Tibial nerve (tissue), 4 donors: ENCODE measurements at places on chromosomes 2 and 18. TPM values are rescaled to one million over a fixed set of nuclear protein-coding genes. Genes with fewer than 3 reads are reported as not detected.

DNA sequence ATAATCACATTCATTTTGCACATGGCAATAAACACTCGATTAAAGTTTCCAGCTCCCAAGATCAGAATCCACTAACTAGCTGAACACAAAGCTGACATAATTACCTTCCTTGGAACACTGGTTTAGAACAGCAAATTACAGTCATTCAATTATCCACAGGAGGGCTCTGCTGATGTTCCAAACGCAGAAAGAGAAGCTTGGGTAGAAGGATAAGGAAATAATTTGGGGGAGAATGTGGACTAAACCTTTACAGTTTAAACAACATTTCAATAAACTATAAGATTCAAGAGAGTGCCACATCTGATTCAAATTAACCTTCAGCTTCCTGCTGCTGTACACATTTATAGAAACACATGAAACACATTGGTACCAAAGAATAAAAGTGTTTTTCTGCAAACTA lies 67.8 kb upstream of the ARL4C start:
- no peak overlapping the region for H3K4me3 ChIP-seq
- H3K4me1 ChIP-seq = no peaks in the 10 kb centered on the region
- no peaks in the 10 kb centered on the region for H3K36me3 ChIP-seq

- no peak for DNase-seq
- H3K36me3 ChIP-seq = peaks cover 84% of the 10 kb centered on the region
- H3K27me3 ChIP-seq = no peaks in the 10 kb centered on the region
Observed at GRCh38 chr18:9526458-9526857, 51.1 kb downstream of the RALBP1 start.

DNA sequence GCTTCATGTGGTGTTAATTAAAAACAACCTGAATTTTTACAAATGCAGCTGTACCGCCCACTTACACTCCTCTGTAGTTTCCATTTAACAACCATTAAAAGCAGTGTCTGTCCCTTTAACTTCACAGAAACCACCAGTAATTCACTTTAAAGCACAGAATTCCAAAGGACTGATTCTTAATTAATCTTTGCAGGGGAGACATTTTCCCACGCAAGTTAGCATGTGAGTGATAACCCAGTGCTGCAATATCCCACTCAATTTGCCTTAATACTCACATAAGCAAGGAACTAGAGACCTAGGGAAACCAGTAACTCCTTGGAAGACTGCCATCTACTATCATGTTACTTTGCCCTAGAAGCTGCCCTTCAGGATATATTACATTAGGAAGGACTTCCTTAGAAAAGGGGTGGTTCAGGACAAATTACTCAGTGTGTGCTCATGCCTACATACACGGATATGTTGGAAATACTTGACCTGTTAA lies 102.3 kb downstream of the OSR1 start:
- no peaks in the 10 kb centered on the region for H3K27me3 ChIP-seq
- no peak overlapping the region for H3K27ac ChIP-seq
- no peak for DNase-seq
- H3K4me3 ChIP-seq = no peak overlapping the region
- H3K36me3 ChIP-seq = no peaks in the 10 kb centered on the region

DNA sequence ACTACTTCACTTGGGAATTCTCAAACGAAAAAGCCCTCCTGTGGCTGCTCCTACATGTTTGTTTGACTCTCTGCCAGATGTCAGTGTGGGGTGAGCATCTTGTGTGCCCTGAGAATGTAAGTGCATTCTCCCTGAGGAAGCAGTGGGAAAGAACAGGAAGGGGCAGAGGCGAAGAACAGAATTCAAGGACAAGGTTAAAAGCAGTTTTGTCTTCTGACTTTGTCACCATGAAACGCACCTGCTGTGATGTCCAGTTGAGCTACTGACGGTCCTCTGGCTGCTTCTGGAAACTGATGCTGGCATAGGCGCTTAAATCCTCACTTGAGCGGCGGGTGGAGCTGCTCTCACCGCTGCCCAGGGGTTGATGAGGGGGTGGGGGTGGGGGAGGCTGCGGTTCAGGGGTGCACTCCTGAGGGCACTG lies 4.9 kb downstream of the IRS1 start:
- H3K4me3 ChIP-seq = peak overlapping the region; percentile 33
- H3K4me1 ChIP-seq = peaks cover 78% of the 10 kb centered on the region
- no peak for DNase-seq
- peaks cover 23% of the 10 kb centered on the region for H3K36me3 ChIP-seq
- no peaks in the 10 kb centered on the region for H3K27me3 ChIP-seq

Gene LDLRAD4
- total RNA-seq = 31.8 TPM

Gene CPS1
- 5.9 TPM for total RNA-seq

- no peak overlapping the region for H3K4me3 ChIP-seq
- H3K27ac ChIP-seq = no peak overlapping the region
- peaks cover 10% of the 10 kb centered on the region for H3K4me1 ChIP-seq
- no peaks in the 10 kb centered on the region for H3K36me3 ChIP-seq
Observed at GRCh38 chr18:7267973-7268372, 37.1 kb downstream of the LRRC30 start.

DNA sequence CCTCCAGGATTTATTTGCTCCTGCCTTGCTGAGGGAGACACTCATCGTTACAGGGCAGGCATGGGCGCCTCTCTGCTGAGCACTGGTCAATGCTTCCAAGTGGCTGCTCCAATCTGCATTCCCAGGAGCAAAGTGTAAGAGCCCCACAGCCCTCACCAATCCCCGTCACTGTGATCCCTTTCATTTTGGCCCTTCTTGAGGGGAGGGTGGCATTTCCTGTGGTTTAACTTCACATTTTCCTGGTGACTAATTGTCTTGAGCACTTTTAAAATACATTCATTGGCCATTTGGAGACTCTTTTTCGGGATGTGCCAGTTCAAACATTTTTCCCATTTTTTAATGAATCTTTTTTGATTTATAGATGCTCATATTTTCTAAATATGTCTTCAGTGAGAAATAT lies 33.0 kb downstream of the TPO start:
- no peak overlapping the region for H3K27ac ChIP-seq
- no peaks in the 10 kb centered on the region for H3K36me3 ChIP-seq
- no peaks in the 10 kb centered on the region for H3K4me1 ChIP-seq

DNA sequence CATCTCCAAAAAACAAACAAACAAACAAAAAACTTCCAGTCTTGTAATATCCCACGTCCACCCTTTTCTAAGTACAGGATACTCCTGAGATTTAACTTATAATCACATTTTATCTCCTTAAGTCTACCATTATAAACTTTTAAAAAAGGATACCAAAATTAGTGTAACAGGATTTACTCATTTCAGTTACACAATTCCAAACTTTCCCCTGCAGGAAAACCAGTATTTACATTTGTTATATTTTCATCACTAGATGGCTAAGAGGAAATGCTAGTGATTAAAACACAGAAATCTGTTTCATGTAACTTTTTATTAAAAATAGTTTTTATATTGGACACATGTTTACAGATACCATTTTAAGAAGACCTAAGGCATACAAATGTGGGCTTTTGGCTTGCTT lies 27.5 kb downstream of the CFAP36 start:
- DNase-seq = no peak
- H3K36me3 ChIP-seq = peaks cover 64% of the 10 kb centered on the region
- H3K27me3 ChIP-seq = no peaks in the 10 kb centered on the region
- no peak overlapping the region for H3K4me3 ChIP-seq
- H3K4me1 ChIP-seq = peaks cover 7% of the 10 kb centered on the region

Gene UGP2
- 109 TPM for total RNA-seq

Gene LYPD1
- total RNA-seq = 3.1 TPM

DNA sequence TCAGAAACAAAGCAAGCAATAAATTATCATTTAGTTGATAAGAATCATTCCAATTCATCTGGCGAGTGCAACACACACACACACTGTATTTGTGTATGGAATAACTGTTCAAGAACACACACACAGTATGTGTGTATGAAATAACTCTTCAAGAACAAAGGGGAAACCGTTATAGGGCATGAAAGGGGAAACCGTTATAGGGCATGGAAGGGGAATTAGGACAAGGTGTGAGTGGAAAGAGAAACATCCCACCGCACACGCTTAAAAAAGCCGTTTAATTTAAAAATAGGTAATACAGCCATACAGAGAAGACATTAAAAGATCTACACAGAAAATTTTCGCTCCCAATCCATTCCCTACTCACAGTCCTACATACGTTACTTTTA lies 607 bp upstream of the TSN start:
- peaks cover 8% of the 10 kb centered on the region for H3K36me3 ChIP-seq
- no peak overlapping the region for H3K27ac ChIP-seq
- no peak for DNase-seq
- peak overlapping the region; percentile 74 for H3K4me3 ChIP-seq

- no peak overlapping the region for H3K4me3 ChIP-seq
- H3K36me3 ChIP-seq = no peaks in the 10 kb centered on the region
- no peak overlapping the region for H3K27ac ChIP-seq
- peaks cover 11% of the 10 kb centered on the region for H3K4me1 ChIP-seq
- no peaks in the 10 kb centered on the region for H3K27me3 ChIP-seq
Observed at GRCh38 chr2:121489911-121490583, 40.6 kb upstream of the RNU4ATAC start.

Gene PXDN
- 41.4 TPM for total RNA-seq

- peaks cover 6% of the 10 kb centered on the region for H3K4me1 ChIP-seq
- H3K27ac ChIP-seq = no peak overlapping the region
- no peak for DNase-seq
- no peaks in the 10 kb centered on the region for H3K27me3 ChIP-seq
- H3K4me3 ChIP-seq = no peak overlapping the region
- H3K36me3 ChIP-seq = no peaks in the 10 kb centered on the region
Observed at GRCh38 chr2:236892721-236893120, 193.0 kb upstream of the COPS8 start.

Gene CYP27C1
- total RNA-seq = 0.59 TPM

GRCh38 chr18:52894801-52895200 lies 554.8 kb downstream of the DCC start:
- no peaks in the 10 kb centered on the region for H3K36me3 ChIP-seq
- no peak for DNase-seq
- H3K4me1 ChIP-seq = peaks cover 15% of the 10 kb centered on the region
- no peak overlapping the region for H3K4me3 ChIP-seq
- no peaks in the 10 kb centered on the region for H3K27me3 ChIP-seq

Gene WNT6
- total RNA-seq = 26.1 TPM

GRCh38 chr18:46567196-46567595 lies 89.8 kb downstream of the LOXHD1 start:
- no peak overlapping the region for H3K4me3 ChIP-seq
- H3K27ac ChIP-seq = no peak overlapping the region
- H3K27me3 ChIP-seq = no peaks in the 10 kb centered on the region
- DNase-seq = no peak

DNA sequence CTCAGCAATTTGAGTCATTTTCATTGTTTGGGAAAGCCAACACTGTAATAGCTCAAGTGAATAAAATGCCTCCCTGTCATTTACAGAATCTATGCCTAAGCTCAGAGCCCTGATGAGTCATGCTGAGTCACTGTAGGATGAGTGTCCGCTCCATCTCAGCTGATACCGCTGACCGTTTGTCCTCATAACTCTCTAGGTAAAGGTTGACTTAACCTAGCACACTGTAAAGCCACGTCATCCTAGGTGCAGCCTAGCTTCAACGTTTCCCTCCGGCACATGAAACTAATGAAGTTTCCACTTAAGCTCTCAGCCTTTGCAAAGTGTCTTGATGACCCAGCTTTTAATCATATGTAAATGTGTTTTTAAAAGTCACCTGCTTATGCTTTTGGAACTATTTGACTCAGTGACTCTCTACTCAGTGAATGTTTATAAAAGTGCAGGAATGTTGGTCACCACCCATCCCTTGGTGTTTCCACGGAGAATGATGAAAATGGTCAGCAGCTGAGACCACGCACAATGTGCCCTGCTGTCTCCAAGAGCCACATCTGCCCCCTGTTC lies 154.0 kb downstream of the PMAIP1 start:
- no peak overlapping the region for H3K4me3 ChIP-seq
- H3K27me3 ChIP-seq = no peaks in the 10 kb centered on the region
- no peak for DNase-seq

Gene KLHL29
- total RNA-seq = 41.0 TPM

- H3K27me3 ChIP-seq = no peaks in the 10 kb centered on the region
- no peak overlapping the region for H3K27ac ChIP-seq
- H3K36me3 ChIP-seq = no peaks in the 10 kb centered on the region
Observed at GRCh38 chr2:126534478-126534877, 121.5 kb upstream of the GYPC start.

DNA sequence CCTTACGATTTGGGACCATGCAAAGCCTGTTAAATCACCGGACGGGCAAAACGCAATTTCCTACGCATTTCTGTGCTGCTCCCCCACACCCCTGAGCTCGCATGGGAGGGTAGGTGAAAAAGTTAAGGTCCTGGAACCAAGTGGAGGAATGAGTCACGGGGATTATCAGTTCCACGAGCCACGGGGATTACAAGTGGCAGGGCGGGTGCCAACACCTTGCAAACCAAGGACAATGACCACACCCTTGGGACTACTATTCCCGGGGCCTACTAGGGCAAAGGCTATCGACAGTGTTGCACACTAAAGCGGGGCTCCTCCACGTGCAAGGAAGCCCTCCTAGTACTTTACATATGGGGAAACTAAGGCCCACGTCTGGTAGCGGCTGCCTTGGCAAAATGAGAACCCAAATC lies 447 bp downstream of the RETSAT start:
- no peaks in the 10 kb centered on the region for H3K27me3 ChIP-seq
- DNase-seq = no peak
- peaks cover 13% of the 10 kb centered on the region for H3K4me1 ChIP-seq
- H3K36me3 ChIP-seq = no peaks in the 10 kb centered on the region
- H3K4me3 ChIP-seq = peak overlapping the region; percentile 92

DNA sequence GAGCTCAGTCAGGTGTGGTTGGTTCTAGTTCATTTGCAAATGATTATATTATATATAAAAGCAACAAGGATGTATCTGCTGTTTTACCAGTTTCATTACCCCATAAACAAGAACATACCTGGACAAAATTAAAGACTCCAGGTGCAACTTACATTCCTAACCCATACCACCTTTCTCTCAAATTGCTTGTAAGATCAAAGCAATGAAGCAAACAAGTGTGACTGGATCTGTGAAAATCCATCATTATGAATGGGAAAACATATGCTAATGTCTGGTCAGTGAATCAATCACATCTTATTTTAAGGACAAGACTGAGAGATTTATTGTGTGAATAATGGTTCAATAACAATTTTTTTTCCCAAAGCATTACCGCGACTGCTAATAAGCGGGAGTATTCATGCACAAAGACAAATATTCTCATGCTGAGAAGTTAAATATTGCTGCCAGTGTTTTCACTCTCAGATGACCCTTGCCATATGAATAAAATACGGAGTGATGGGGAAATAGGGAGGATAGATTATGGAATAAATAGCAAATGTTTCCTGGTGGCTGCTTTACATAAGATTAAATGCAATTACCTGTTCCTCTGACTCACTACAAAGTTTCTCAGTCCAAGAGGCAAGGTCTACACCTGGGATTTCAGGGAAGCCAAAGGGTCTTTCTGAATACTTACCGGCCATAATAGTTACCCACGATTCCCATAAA lies 59.3 kb downstream of the WDR75 start:
- H3K36me3 ChIP-seq = no peaks in the 10 kb centered on the region
- no peak overlapping the region for H3K4me3 ChIP-seq
- no peak for DNase-seq
- no peak overlapping the region for H3K27ac ChIP-seq
- no peaks in the 10 kb centered on the region for H3K27me3 ChIP-seq

- H3K4me3 ChIP-seq = no peak overlapping the region
- no peaks in the 10 kb centered on the region for H3K36me3 ChIP-seq
- no peak overlapping the region for H3K27ac ChIP-seq
- H3K4me1 ChIP-seq = no peaks in the 10 kb centered on the region
- H3K27me3 ChIP-seq = no peaks in the 10 kb centered on the region
Observed at GRCh38 chr18:50992351-50992762, 24.5 kb downstream of the ELAC1 start.

- DNase-seq = peak; percentile 59
- no peaks in the 10 kb centered on the region for H3K27me3 ChIP-seq
- H3K27ac ChIP-seq = no peak overlapping the region
- no peaks in the 10 kb centered on the region for H3K36me3 ChIP-seq
- no peaks in the 10 kb centered on the region for H3K4me1 ChIP-seq
Observed at GRCh38 chr18:76709659-76710645, 112.4 kb upstream of the ZNF236 start.

Gene IL36B
- not detected for total RNA-seq
